ENCODE measurements at places on chromosomes 3 and 15.

DNA sequence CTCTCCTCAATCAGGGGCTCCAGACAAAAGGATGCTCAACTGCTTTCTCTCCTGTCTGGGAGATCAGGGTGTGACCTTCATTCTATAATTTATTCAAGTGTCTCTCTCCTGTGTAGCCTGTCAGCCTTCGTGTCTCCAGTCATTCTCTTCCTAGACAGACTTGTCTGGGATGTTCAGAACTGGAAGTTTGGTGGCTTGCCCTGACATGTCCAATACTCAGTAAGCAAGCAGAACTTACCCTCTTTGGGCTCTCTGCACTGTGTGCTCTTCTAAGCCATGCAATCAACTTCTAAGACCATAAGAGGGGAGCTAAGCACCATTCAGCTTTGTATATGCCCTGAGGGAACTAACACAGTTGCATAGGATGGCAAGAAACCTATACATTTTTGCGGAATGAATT, 14.1 kb downstream of the ACKR2 start:
- no peak for DNase-seq

DNA sequence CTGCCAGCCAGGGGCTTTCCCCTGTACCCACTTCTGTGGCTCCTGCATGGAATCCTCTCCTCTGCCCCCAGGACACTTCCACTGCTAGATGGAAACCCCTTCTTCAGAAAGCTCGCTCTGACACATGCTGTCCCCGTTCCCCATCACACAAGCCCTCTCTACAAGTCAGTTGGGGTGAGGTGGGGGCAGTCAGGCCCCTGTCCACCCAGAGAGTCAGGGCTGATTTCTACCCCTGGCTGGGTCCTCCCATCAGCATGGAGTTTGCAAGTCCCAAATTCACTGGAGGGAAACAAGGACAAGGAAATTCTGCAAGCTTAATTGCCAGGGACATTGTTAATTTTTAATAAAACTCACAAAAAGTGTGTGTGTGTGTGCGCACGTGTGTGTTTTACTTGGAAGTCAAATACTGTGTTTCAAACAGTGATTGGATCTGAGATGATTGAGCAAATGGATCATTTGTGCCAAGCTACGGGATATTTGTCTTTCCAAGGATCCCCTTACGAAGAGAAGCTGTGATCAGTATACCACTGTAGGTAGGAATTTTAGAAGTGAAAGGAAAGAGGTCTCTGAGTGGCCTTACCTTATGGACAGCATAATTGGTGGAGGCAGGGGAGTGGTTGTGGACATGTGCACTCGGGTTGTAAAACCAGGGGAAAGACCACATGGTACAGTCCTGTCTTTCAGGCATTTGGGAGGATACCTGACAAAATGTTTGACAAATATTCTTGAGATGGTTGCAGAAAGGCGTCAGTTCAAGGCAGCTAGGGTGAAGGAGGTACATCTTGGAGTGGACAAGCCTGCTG, 1.5 kb upstream of the AMOTL2 start:
- no peak for DNase-seq

- DNase-seq = no peak
Measured at GRCh38 chr3:168312984-168313383, 217.3 kb upstream of the GOLIM4 start.

GRCh38 chr3:190384309-190384756, 3.6 kb upstream of the CLDN16 start:
- no peak for DNase-seq

DNA sequence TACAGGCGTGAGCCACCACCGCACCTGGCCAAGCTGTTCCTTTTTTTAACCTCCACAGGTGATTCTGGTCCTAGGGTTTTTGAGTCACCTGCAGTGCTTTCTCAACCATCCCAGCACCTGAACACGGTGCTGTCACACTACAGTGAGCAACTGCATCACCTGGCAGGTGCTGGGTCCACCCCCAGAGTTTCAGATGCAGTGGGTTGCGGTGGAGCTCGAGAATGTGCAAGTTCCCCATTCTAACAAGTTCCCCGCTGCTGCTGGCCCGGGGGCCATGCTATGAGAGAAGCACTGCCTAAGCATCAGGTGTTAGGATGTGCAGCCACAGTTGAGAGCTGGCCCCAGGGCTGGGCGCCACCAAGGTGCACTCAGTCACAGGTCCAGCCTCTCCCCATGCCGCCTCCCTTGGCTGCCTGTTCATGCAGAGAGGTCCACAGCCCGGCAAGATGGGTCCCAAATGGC, 18.0 kb downstream of the ISG20 start:
- no peak for DNase-seq

DNA sequence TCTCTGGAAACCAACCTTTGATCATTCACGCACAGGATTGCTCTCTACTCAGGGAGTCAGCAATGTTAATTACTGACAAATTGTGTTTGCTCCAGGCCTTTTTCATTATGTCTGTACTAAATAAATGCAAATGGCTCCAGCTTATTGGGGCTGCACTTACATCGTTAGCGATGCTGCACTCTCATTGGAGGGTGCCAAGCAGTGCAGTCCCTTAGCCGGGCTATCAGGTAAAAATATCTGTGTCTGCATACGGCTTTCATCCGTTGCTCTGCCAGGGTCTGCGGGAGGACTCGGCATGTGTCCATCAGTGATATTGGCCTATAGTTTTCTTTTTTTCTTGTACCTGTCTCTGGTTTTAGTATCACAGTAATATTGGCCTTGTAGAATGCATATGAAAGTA, 471.5 kb upstream of the CADM2 start:
- no peak for DNase-seq

DNA sequence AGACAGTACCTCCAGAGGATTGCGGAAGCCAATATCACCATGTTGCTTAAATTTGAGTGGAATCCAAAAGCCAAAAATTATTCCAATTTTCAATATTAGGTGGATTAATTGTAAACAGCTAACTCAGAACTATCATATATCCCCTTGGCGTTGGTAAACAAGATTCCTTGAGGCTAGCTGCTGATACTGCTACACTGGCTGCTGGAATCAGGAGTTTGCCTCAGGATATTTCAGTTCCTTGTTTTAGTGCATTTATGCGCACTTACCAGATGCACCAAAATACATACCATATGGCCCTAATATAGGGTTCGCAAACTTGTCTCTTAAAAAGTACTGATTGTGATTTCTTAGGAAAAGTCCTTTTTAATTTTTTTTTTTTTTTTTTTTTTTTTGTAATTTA, 605.2 kb upstream of the NAALADL2 start:
- no peak for DNase-seq

DNA sequence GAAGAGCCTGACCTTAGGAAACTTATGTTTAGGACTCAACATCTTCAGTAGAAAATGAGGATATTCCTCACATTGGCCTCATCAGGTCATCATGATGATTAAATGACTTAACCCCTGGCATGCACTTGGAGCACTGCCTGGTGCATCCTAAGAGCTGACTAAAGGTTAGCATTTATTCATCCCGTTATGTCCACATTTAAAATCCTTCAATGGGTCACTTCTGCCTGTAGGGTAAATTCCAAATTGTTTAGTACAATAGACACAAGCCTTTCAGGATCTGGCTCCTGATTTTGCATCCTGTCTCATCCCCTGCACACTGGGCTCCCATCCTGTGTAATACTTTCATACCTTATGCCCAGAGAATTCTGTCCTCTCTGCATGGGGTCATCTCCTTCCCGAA, 195.2 kb upstream of the MCTP2 start:
- DNase-seq = no peak

- no peak for DNase-seq
Measured at GRCh38 chr3:117454908-117455307, 745.3 kb downstream of the TUSC7 start.

- no peak for DNase-seq
Measured at GRCh38 chr15:46961795-46962194, 755.5 kb upstream of the SEMA6D start.

DNA sequence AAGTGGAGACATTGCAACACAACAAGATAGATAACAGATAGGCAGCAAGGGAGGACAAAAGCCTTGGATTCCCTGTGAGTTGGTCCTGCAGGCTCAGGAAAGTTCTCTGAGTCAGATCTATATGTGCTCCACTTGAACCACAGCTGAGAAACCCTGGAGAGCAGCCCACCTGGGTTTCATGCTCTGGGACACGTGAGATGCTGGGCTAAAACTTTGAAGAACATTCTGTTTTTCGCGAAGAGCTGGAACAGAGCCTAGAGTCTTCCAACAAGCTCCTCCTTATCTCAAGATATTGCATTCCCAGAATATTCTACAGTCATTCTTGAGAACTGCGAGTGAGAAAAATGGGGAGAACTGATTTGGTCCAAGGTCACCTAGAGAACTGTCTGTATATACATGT, 583.0 kb upstream of the ROBO1 start:
- DNase-seq = no peak

GRCh38 chr3:46710229-46710628, 7.4 kb downstream of the PRSS50 start:
- DNase-seq = no peak

DNA sequence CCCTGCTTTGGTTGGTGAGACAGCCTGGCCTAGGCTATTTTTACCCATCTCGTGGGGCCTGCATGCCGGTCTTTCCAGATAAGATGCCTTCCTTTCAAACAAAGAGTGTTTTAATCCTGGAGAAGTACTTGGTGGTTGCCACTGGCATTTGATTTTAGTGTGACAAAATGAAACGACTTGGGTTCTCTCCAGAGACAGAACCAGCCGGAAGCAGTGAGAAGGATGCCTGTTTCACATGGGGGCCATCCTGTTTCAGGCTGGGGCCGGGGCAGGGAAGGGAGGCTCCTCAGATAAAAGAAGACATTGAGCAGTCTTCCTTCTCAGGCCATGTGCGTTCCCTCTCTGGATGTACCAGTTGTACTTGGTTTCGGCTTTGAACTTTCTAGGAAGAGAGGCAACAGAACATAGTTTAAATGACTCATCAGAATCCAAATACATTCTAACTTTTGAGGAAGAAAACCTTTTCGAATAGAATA, 74.9 kb downstream of the TOP2B start:
- no peak for DNase-seq

GRCh38 chr3:154142608-154143007, 21.4 kb downstream of the ARHGEF26 start:
- DNase-seq = no peak

- no peak for DNase-seq
Measured at GRCh38 chr3:149299938-149300801, 33.3 kb downstream of the TM4SF18 start.

GRCh38 chr3:13768453-13768852, 111.4 kb downstream of the WNT7A start:
- DNase-seq = no peak

DNA sequence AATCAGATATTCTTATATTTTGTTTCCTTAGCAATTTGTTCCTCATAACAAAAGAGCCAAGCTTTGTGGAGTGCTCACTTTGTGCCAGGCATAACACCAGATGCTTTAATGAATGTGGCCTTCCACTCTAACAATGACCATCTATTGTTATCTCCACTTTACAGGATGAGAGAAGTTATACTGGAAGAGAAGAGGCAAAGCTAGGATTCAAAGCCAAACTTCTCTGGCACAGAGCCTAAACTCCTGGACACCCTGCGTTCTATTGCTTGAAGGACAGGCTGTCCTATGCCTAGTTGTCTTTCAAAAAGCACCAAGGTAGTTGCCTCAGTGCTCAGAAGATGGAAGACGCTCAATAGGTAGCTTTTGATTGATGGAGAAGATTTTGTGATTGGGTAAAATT, 123.2 kb upstream of the FEZF2 start:
- DNase-seq = no peak

- no peak for DNase-seq
Measured at GRCh38 chr3:118970819-118971218, 63.8 kb downstream of the IGSF11 start.
